ENCODE measurements at places on chromosomes 12 and 14.

GRCh38 chr12:24408305-24408704 lies 458.8 kb upstream of the SOX5 start:
- DNase-seq = no peak

DNA sequence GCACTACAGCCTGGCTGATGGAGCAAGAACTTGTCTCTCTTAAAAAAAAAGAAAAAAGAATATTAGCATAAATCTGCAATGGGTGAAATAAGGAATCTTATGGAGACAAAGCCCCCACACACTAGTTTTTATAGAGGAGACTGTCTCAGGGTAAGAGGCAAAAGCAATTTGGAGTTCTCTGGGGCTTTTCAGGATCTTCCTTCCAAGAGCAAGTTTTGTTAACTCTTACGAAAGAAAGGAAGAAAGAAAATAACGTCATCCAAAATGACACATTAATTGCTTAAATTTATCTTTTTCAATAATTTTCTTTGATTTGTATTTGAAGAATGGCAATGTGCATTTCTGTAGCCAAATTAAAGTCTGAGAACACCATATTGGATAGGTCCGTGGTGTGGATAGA lies 3.8 kb downstream of the PDE6H start:
- no peak for DNase-seq

- DNase-seq = no peak
These were observed 6.9 kb downstream of the ATP2A2 start for GRCh38 chr12:110287986-110288385.

GRCh38 chr12:110756611-110757010 lies 13.9 kb upstream of the PPP1CC start:
- no peak for DNase-seq

DNA sequence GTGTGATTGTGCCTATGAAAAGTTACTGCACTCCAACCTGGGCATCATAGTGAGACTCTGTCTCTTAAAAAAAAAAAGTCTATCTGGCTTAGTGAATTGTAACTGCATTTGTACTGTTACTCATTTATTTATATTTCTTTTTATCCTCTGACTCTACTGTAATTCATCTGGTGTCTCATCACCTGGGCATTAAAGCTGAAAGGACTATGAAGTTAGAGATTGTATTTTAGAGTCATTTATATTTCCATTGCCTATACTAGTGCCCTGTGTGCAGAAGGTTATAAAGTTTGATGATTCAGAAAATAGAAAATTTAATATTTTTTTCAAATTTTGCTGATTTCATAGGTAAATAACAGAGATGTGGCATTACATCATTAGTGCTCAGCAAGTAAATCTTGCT lies 30.2 kb downstream of the BICDL1 start:
- DNase-seq = no peak

GRCh38 chr14:100110816-100111215 lies 45.6 kb downstream of the EVL start:
- DNase-seq = no peak
